Naive thymus-derived CD8-positive, alpha-beta T cell (primary cell): ENCODE measurements at places on chromosomes 13 and 19.

- DNase-seq: peak; percentile 73
Measured at GRCh38 chr19:10269333-10270179, 1.4 kb upstream of the ICAM1 start.

DNA sequence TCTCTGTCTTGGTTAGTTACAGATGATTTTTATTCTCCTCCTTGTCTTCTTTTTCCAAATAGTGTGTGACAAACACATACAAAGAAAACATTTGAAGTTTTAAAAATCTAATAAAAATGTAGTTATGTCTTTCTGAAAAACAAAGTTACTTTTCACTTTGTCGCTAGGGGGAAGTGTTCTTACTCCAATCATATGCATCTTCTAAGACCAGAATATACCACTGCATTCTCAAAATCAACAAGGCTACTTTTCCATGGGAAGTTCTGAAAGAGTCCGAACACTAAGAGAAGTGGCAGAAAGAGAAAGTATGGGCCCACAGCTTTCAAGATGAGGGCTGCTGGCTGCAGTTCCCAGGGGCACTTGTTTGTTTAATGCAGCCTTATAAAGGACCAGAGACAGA lies 208.9 kb downstream of the DCT start:
- DNase-seq: no peak

GRCh38 chr13:109999659-110000533 lies 213.5 kb upstream of the IRS2 start:
- no peak for DNase-seq

DNA sequence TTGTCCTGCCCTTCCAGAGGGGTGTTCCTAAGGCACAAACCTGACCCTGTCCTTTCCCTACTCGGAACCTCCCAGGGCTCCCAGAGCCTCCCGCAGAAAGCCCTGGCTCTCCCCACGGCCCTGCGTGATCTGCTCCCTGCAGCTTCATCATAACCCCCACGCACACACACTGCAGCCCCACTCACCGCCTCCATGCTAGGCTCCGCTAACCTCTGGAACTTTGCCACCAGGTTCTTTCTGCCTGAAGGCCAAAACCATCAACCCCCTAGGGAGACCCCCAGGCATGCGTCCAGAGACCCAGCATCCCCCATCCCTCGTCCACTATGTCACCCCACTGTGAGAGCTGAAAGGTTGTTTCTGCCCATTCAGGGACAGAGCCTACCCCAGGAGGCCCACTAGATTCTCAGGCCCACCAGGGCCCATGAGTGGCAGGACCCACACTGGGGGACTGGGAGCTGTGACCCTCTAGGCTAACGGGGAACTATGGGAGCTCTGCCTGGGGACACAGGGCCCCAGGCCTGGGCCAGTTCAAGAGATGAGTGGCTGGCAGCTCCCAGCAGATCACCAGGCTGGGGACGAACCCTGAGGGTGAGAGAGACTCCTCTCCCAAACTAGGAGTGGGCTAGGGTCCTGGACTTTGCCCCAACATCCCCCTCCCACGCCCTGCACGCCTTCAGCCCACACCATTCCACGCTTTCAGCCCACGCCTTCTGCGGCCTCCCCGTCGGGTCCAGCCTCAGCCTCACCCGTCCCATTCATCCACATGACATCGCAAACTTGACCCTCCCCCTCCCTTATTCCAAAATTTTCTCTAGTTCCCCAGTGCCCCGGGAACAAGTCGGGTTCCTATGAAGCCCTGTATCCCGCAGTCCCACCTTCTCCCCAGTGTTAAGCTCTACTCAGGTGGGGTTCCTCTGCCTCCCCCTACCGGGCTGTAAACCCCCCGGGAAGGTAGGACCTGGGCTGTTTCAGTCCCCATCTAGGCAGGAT lies 33.2 kb upstream of the PNMA8B start:
- DNase-seq: no peak

DNA sequence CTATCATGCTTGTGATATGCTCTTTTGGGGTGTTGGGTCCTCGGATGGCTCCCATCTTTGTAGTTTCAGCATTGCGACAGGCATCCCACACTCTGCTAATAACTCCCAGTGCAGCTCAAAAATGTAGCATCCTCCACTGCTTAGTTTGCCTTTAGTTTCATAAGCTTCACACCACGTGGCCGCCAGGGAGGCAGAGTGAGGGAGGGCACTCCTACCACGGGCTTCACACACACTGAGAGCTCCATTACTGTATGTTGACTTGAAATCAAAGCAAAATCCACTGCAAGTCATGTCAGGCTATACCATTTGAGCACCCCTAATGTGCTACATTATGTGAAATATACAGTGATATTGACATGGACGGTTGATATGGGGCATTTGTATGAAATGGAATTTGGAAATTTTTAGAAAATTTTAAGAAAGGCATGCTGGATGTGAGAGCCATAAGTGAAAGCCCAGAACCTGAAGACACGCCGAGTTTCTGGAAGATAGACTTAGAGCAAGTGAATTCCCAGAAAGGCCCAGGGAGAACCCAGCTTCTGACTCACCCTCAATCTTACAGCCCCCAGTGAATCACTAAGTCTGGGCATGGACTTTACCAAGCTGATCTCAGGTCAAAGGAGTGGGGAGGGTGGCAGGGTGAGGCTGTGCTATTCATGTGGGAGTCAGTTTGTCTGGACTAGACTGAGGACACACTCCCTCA lies 94.1 kb downstream of the HSPH1 start:
- no peak for DNase-seq

GRCh38 chr19:13154241-13154778 lies 4.1 kb downstream of the IER2 start:
- DNase-seq: peak; percentile 46

DNA sequence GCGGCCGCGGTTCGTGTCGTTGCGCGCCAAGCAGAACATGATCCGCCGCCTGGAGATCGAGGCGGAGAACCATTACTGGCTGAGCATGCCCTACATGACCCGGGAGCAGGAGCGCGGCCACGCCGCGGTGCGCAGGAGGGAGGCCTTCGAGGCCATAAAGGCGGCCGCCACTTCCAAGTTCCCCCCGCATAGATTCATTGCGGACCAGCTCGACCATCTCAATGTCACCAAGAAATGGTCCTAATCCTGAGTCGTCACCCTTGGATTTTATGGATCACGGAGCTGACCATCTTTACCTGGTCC lies 475 bp downstream of the MRPL57 start:
- no peak for DNase-seq

- no peak for DNase-seq
Measured at GRCh38 chr13:49932066-49932465, 4.1 kb downstream of the SPRYD7 start.

DNA sequence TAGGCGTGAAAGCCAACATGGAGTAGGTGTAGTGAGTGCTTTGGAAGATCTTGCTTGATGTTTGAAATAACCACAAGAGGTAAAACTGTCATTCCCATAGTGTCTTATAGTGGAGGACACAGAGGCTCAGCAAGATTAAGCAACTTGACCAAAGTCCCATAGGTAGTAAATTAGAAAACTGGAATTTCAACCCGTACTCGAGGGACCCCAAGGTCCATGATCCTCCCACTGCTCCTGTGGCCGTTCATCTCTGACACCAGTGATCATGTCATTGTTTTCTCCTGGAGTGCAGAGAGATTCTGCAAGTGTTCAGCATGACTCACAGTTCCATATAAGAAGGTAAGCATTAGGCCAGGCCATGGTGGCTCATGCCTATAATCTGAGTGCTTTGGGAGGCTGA lies 126.9 kb downstream of the FGF9 start:
- no peak for DNase-seq

DNA sequence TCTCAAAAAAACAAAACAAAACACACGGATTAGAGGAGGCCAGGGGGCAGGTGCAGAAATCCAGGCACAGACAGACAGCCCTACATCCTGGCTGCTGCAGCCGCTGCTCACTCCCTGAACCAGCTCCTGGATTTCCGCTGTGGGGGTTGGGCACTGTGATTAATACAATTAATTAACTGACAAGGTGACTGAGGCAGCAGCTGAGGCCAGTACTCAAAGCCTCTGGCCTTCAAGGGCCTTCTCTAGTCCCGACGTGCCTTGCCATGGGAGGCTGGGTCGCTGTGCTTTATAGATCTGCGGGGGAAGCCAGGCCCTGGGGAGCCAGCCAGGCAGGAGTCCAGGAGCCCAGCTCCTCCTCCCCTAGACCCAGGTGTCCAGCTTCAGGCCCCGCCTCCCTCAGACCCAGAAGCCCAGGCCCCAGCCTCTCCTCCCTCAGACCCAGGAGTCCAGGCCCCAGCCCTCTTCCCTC lies 4.6 kb downstream of the NECTIN2 start:
- DNase-seq: no peak

- DNase-seq: no peak
Measured at GRCh38 chr13:78033509-78033908, 114.9 kb upstream of the EDNRB start.

DNA sequence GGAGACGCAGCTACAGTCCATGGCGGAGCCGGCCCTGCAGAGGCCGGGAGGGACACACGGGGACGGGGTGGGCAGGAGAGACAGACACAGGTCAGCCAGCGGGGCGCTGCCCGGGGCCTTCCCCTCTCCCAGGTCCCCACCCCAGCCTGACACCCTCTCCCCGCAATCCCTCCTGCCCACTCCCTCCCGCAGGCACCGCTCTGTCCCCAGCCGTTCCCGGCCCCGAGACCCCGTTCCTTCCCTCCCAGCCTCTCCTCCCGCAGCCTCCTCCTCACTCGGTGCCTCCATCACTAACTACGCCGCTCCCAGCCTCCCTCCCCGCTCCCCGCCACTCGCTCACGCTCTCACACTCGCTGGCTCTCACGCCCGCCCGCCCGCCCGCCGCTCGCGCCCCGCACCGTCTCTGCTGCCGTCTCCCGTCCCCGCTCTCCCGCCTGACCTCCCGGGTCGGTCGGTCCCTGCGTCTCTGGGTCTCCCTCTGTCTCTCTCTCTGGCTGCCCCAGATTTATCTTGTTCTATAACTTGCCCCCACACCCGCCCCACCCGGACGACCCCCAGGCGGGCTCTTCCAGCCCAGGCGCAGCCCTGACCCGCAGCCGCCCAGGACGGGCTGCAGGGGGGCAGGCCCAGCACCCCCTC lies 15.2 kb downstream of the ERFL start:
- peak; percentile 64 for DNase-seq

GRCh38 chr19:5253406-5254110 lies 87.1 kb downstream of the PTPRS start:
- no peak for DNase-seq

GRCh38 chr19:54352041-54352440 lies 12.7 kb downstream of the LAIR1 start:
- DNase-seq: no peak

- DNase-seq: no peak
Measured at GRCh38 chr13:85700906-85701305, 98.3 kb downstream of the SLITRK6 start.

- DNase-seq: no peak
Measured at GRCh38 chr13:46313024-46313423, 74.0 kb downstream of the RUBCNL start.

GRCh38 chr13:58876473-58876872 lies 1244.9 kb downstream of the PCDH17 start:
- DNase-seq: no peak
